ENCODE measurements at places on chromosomes 7 and 10. TPM values are rescaled to one million over a fixed set of nuclear protein-coding genes. Genes with fewer than 3 reads are reported as not detected.

The HTR7 gene
- total RNA-seq = 1.0 TPM

The PLEKHS1 gene
- total RNA-seq = not detected

The PNLIPRP1 gene
- total RNA-seq = 1.1 TPM

The LGI1 gene
- total RNA-seq = not detected

The ARL4A gene
- total RNA-seq = 23.9 TPM

The VSTM4 gene
- 20.2 TPM for total RNA-seq

Measured in posterior vena cava (tissue), 2 donors.